Stimulated activated CD4-positive, alpha-beta T cell treated with anti-CD3 and anti-CD28 coated beads, Interleukin-1b, Interleukin-23, amount 100 ng/mL, for 48 hours (primary cell): ENCODE measurements at places on chromosomes 12 and 14.

- DNase-seq: peak; percentile 41
Measured at GRCh38 chr14:34981743-34982420, 910 bp upstream of the SRP54 start.

DNA sequence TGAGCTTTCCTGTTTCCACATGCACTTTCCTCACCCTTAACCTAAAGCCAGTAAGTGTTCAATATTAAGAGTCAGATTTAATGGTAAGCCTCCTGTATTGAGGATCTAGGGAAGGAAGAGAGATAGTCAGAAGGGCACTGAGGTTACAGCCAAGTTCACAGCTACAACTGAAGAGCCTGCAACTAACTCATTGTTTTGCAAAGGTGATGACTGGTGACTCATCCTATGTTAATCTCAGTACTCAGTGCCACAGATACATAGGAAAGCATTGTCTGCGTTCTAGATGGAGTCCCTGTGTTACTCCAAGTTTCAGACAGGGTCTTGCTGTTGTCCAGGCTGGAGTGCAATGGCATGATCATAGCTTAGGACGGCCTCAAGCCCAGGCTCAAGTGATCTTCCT is 157.0 kb upstream of the RBM19 start:
- no peak for DNase-seq

DNA sequence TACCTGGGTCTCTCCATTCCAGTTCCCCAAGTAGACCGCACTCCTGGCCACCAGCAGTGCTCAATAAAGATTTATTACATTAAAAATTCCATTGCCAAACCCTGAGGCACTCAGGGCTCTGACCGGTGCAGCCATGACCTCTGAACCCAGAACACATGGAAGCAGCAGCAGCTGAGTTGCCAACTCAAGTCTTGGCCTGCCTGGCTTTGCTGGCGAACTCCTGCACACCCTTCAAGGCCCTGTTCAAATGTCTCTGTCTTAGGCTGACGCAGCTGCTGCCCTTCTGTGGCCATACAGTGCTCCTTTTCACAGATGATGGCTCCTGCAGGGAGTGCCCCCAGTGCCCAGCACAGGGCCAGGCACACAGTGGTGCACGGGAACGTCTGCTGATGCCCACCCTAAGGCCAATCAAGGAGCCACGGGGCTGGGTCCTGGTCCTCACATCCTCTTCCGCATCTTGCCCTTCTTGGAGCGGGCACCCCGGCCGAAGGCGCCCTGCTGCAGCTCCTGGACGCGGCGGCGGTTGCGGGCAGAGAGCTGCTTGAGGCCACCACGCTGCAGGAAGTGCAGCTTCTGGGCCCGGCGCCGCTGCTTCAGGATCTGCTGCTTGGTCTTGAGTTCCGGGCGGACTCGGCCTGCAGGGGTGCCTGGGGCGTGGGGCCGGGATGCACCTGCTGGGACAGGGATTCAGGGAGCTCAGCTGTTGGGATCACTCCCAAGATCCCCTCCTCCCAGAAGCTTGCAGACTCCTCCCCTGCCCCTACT is 9.1 kb downstream of the CFAP73 start:
- no peak for DNase-seq

DNA sequence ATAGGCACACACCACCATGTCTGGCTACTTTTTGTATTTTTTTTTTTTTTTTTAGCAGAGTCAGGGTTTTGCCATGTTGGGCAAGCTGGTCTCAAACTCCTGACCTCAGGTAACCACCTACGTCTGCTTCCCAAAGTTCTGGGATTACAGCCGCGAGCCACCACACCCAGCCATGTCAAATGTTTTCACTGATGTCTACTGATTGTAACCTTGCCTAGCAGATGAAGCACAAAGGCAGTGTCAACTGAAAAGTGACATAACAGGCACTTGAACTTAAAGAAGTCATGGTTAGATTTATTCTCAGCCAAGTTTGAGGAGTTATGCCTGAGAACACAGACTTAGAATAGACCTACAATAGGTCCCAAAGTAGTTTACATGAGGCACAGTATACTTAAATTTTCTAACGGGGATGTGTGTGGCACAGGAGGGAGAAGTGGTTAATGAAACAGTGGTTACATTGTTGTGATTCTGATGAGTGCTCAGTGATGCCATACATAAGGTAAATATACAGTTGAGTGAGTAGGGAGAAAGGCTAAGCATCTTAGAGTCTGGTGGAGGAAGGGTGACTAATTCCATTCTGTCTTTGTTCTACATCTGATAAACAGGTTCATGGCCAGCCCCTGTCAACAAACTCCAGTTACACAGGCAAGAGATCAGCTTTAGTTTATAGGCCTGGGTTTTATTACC is 12.6 kb upstream of the RNASE4 start:
- no peak for DNase-seq

- no peak for DNase-seq
Measured at GRCh38 chr12:87642245-87642644, 387.0 kb downstream of the C12orf50 start.

DNA sequence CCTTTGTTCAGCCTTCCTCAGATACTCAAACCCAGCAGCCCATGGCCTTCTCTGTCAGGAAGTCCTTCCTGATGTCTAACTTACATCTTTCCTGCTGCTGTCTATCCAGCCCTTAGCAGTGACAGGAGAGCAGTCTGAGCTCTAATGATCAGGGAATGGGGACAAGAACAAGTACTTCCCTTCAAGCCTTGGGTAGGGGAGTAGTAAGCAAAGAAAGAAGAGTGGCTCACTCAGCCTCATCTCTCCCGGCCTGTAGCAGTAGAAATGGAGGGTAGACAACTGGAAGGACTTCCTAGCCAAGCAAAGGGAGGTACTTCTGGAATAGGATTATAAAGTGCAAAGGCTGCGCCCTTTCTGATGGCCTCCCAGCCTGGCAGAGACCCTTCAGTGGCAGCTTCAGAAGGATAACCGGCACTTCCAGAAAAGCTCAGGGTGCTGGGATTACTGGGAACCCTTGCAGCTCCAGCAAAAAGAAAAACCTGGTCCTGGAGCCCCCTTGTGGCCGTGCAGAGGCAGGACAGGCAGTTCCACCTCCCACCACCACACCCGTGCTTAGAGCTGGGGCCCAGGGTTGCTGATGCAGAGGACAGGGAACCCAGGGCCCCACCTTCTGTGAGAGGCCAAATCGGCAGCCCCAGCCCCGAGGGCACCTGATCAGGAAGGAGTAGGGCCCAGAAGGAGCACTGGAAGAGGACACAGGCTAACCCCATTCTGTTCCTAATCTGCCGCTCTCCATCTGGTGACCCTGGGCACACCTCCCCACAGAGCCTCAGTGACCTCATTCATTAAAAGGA is 12.4 kb upstream of the SMUG1 start:
- DNase-seq: peak; percentile 71

- peak; percentile 64 for DNase-seq
Measured at GRCh38 chr12:92927055-92927435, 2.0 kb downstream of the EEA1 start.

DNA sequence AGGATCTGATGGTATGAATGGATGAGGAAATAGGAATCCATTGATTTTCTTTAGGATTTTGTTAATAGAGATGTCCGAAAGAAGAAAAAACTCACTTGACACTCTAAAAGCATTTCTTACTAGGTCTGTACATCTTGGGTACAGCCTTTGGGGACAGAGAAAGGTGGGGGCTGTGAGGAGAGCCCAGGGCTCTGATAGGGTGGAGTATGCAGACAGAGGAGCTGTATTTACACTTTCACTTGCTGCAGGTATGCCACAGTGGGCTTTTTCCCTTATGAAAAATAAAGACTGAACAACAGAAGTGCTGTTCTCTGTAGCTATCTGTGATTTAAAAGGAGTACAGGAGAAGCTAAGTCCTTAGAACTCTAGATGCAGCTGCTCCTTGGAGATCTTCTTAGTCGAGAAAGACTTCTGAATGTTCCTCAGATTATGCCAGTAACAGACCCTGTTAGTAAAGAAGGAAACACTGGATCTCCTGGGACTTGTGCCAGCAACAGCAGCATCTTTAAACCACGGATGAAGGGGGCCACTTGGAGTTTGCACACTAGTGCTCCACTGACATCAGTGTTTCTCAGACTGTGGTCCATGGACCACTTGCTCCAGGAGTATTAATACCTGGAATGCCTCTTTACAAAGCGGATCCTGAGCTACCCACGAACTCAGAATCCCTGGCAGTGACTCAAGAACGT is 19.4 kb upstream of the RTRAF start:
- no peak for DNase-seq

DNA sequence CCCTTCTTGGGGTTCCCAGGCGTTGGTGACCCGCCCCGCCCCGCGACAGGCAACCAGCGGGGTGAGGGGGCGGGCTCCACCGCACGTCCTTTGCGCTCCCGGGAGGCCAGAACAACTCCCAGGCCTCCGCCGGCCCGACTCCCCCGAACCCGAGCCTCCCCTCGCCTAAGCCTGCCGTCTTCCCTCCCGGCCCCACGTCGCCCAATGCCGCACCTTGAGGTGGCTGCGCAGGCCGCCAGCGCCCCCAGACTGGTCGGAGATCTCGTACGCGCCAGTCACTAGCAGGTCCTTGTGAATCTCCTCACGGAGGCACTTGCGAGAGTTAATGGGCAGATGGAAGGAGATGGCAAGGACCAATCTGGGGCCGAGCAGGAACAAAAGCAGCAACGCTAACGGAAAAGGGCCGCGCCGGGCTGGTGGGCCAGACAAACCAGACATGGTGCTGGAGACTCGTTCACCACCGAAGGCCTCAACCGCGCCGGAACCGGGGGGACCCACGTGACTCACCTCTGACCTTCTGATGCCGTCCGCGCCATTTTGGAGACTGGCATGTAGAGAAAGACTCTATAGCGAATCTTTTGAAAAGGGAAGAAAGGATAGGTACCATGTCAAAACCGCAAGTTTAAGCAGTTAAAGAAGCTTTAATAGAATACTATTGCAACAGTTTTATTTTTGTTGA is at the start of gene TMED10:
TMED10 (minus strand) TSS at position 471 of the 679 bp plus-strand sequence; CDS start at position 438, 33 bp downstream.
- peak; percentile 90 for DNase-seq

DNA sequence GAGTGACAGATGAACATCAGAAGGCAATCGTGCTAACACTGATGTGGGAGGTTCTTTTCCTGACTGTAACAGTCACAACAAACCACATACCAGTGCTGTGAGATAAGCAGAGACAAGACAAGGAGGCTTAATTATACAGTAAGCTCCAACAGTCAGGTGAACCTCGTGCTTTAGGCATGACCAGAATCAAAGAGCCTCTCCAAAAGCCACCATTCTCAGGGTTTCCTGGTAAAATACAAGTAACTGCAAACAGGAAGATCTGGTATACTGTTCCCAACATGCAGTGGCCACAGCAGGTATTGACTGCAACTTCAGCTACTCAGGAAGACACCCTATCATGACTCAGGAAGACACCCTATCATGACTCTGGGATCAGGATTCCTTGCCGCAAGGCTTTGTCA is 47.3 kb upstream of the GTF2A1 start:
- no peak for DNase-seq

GRCh38 chr12:124783087-124783486 is 80.6 kb downstream of the SCARB1 start:
- DNase-seq: no peak

DNA sequence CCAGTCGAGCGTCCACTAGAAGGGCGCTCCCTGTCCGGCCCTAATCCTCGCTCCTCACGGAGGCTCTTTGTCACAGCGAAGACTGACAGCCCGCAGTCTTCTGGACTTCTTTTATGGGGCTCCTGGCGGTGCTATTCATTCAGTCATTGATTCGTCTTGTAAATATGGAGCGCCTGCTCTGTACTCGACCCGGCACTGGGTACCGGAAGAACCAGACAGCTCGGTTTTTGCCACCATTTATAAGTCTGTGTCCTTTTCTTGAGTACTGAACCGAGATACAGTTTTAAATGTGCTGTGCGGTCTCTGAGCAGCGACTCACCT is 570 bp downstream of the DMAC2L start:
- DNase-seq: no peak

- DNase-seq: no peak
Measured at GRCh38 chr14:22106700-22107697, 433.4 kb upstream of the OR4E1 start.

DNA sequence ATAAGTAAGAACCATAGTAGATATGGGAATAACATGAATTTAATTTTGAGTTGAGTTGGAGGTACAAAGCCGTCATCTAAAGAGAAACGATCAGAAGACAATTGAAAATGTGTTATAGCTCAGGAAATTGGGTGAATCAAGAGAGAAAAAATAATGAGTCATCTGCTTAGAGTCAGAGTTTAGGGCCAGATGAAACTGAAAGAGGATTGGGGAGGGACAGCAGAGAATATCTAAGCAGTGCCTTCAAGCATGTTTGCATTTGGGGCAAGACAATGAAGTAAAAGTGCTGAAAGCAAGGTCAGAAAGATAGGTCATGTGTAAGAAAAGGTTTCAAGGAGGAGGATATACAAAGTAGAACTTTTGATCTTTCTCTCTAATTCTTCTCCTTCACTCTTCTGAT is 49.4 kb downstream of the SLC15A5 start:
- no peak for DNase-seq

- DNase-seq: no peak
Measured at GRCh38 chr12:12133785-12134184, 63.0 kb downstream of the BCL2L14 start.

- DNase-seq: no peak
Measured at GRCh38 chr12:15583804-15584203, 205.4 kb downstream of the EPS8 start.

- DNase-seq: no peak
Measured at GRCh38 chr12:12425616-12426015, 68.7 kb downstream of the BORCS5 start.

GRCh38 chr12:116583129-116583694 is 24.0 kb downstream of the MAP1LC3B2 start:
- no peak for DNase-seq

DNA sequence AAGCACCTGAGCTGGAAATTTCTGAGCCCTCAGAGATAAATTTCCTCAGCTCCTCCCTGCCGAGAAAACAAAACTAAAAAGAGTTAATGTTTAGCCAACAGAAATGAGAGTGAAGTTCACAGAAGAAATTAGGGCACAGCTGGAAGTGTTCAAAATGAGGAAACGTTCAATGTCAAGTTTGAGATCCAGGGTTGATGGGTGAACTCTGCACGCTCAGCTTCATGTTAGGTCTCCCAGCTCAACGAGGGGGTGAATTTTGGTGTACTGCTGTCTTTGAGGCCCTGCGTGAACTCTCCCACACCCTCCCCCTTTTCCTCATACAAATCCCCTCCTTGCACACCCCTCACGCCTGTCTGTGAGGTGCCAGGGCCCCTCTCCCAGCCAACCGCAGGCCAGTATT is 13.3 kb upstream of the OAS3 start:
- DNase-seq: no peak

GRCh38 chr12:86367137-86367536 is 110.9 kb upstream of the MGAT4C start:
- no peak for DNase-seq

GRCh38 chr12:50062728-50063460 is 5.5 kb downstream of the ASIC1 start:
- DNase-seq: no peak

DNA sequence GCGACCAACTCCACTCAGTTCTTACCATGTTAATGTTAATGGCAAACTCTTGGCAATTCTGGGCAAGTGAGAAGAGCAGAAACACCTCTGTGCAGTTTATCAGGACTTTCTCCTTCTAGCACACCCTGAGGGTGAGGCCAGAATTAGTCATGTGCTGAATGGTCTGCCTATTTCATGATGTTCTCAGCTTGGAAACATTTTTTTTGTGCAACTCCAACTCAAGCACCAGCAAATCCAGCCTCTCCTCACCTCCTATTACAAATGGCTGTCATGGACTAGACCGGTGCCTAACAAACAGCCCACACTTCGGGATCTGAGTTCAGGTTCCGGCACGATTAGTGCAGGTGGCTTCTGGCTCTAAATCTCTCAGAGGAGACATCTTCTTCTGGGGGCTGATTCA is 246.0 kb downstream of the ZFP36L1 start:
- DNase-seq: no peak

GRCh38 chr14:37894463-37894862 is 299.0 kb downstream of the TTC6 start:
- no peak for DNase-seq
